ENCODE measurements at places on chromosomes 12 and 14. TPM values are rescaled to one million over a fixed set of nuclear protein-coding genes. Genes with fewer than 3 reads are reported as not detected.

COPZ1 gene
- 91.0 TPM for total RNA-seq

DNA sequence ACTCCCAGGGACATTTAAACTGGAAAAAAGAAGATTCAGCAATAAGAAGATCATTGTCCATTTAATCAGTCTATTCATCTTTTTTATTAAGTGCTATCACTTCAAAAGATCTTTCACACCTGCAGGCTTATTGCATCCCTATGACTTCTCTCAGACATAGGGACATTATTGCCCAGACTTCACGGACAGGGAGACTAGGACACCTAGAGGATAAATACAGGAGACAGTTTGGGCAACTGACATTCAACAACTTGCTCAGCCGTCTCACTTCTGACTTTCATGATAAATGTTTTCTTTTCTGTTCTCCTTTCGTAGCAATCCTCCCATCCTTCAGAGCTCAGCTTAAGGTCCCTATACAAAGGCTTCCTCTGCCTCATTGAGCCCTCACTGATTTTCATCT is 84.3 kb downstream of the TMEM30B start:
- DNase-seq: no peak

DNA sequence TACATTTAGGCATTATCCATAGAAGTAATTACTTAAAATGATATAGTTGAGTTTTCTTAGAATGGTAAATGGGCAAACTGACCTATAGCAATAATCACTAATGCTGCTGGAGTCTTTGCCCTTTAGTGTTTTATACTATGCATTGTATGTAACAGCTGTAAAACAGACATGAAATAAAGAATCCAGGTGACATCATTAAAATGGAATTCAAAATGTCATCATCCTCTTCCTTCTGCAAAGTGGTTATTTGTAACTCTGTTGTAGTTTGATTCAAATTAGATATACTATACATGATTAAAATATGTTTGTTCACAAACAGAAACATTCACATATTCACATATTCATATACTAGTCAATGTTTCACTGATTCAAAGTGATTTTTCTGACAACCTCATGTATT is 598.8 kb downstream of the SLC16A7 start:
- DNase-seq: no peak

DNA sequence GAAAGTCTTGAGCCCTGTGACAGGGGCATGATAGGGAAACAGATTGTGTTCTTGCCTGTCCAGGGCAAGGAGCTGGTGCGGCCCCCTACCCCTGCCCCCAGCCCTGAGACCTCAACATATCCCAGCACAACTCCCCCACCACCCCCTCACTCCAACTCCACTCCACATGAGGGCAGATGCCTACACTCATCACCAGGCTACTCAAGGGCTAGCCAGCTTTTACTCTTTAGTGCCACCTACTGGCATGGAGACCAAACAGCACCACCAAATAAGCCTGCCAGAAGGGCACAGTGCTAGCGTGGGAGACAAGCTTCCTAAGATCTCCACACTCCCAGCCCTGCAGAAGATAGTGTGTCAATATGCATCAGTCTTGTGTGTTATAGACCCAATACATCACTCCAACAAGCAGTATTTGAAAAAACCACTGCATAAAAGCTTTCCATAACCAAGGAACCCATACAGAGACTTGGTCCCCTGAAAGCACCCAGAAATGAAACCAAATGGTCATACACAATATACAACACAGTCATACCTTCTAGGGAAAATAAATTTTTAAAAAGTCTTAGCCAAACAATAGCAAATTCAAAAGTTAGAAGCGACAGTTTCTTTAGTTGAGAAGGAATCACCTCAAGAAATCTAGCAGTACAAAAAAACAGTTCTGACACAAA is 154.4 kb downstream of the KCNK10 start:
- no peak for DNase-seq

GRCh38 chr12:62472472-62472871 is 5.8 kb downstream of the MON2 start:
- DNase-seq: peak; percentile 9

- DNase-seq: no peak
Measured at GRCh38 chr12:96365604-96366380, 34.4 kb downstream of the CDK17 start.

GRCh38 chr14:91177073-91178034 is 63.5 kb downstream of the DGLUCY start:
- peak; percentile 83 for DNase-seq

MORN3 gene
- 0.79 TPM for total RNA-seq

- no peak for DNase-seq
Measured at GRCh38 chr14:83004456-83005006, 1470.9 kb upstream of the SEL1L start.

DNA sequence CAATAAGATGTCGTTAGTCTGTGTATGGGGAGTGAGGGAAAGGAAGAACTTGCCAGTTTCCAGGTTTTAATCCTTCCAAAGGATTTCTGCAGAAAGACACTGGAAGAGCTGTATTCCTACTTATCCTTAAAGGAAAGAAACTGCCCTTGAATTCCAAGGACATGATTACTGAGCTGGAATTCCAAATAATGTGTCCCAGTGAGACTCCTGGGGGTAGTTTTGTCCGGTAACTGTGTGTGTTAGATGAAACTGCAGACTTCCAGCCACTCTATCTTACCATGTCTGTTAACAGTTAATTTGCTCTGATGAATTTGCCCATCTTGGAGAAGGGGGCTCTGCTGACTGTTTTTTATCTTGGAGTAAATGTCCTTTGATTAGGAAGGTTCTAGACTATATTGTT is 33.0 kb downstream of the CKB start:
- DNase-seq: no peak

- no peak for DNase-seq
Measured at GRCh38 chr12:100706033-100706432, 88.5 kb upstream of the ANO4 start.

DNA sequence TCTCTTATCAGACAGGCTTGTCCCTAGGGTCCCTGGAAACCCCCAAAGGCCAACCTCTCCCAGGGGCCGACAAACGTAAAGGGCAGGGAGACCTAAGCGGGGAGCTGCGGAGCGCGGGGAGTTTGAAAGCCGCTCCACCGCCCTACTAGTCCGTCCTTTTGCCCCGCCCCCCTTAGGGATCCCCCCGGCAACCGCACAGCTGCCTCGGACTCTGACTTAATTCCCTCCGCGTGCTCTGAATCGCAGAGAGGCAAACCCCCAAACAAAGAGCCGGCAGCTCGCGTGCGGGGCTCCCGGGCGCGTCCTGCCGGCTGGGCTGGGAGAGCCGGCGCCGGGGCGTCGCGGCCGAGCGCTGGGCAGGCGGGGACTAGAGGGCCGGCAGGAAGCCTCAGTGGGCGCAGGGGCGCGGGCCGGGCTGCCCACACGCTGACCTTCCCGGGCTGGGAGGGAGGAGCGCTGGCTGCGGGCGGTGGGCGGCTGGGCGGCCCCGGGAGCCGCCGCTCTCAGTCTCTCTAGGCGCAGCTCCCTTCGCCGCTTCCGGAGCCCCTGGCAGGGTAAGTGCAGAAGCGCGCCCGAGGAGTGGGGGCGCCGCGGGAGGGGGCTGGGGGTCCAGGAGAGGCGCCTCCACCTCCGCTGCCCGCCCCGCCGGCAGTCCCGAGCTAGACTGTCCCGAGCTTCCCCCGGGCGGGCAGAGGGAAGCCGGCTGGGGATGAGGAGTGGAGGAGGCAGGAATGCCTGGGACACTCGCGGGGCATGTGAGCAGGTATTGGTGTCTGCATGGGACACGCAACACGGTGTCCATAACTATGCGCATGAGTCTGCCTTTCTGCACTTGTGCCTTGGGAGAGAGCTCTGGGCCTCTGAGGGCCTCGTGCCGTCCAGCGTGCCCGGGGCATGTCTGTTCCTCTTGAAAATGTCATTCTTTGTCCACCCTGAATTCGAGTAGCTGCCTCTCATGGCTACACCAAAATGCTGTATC is at the start of gene TSPAN11:
TSS of gene TSPAN11 (plus strand) at position 506 of the 979 bp plus-strand sequence. CDS start 27,244 bp downstream, outside the sequence.
- DNase-seq: no peak

ANAPC5 gene
- 151 TPM for total RNA-seq

HOXC12 gene
- total RNA-seq: not detected

DNA sequence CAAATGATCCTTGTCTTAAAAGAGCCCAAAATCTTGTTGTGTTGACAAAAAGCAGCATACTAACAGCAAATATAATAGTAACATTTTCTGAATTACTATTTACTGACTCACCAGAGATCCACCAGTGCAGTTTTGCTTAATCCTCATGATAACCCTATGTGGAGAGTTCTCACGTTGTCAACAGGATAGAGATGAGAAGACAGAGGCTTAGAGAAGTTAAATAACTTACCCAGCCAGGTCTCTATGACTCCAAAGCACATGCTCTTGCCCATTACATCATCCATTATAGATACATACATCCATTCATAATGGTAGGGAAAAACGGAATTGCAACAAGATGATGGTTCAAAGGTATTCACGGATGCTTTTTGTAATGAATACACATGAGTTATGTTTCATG is 111.9 kb downstream of the PAX9 start:
- no peak for DNase-seq

MYF6 gene
- total RNA-seq: 1.1 TPM

- no peak for DNase-seq
Measured at GRCh38 chr12:1777798-1778197, 42.6 kb upstream of the LRTM2 start.

PTPRQ gene
- total RNA-seq: 1.3 TPM

REC8 gene
- 21.8 TPM for total RNA-seq

- DNase-seq: no peak
Measured at GRCh38 chr14:46820291-46820690, 168.7 kb upstream of the RPL10L start.

- no peak for DNase-seq
Measured at GRCh38 chr12:8860165-8860961, 37.9 kb downstream of the A2ML1 start.

- DNase-seq: no peak
Measured at GRCh38 chr14:68668028-68668427, 124.8 kb downstream of the ZFP36L1 start.

DENND5B gene
- 44.4 TPM for total RNA-seq

PLEKHG7 gene
- not detected for total RNA-seq

- peak; percentile 70 for DNase-seq
Measured at GRCh38 chr12:5796171-5796958, 148.7 kb downstream of the ANO2 start.

GRCh38 chr12:55847603-55848291 is 5.0 kb upstream of the MMP19 start:
- DNase-seq: no peak

Measured in spinal cord (tissue), 10 donors.